ENCODE measurements at places on chromosomes 3 and 15. TPM values are rescaled to one million over a fixed set of nuclear protein-coding genes. Genes with fewer than 3 reads are reported as not detected.

DNA sequence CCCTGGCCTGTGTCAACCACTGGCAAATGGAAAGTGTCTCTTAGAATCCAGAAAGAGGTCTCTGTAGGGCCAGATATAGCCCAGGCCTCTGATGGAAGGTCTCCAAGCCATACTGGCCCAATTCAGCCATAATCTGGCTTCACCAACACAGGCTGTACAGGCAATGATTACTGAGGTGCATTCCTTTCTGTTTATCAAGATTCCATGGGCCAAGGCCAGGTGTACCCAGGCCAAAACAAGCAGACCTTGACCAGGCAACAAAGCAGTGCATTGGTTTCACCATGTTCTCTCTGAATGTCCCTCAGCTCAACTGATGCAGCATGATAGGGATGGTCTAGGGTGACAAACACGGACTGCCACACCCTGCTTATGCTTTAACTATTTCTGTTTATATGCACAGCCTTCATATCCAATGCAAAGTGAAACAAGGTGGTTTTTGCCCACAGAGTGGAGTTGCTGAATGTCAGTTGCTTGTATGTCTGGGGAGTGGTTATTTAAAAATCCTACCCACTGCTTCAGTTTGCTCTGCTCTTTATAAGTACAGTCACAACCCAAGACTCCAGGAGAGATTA lies 25.2 kb downstream of the CCNL1 start:
- no peak for DNase-seq

DNA sequence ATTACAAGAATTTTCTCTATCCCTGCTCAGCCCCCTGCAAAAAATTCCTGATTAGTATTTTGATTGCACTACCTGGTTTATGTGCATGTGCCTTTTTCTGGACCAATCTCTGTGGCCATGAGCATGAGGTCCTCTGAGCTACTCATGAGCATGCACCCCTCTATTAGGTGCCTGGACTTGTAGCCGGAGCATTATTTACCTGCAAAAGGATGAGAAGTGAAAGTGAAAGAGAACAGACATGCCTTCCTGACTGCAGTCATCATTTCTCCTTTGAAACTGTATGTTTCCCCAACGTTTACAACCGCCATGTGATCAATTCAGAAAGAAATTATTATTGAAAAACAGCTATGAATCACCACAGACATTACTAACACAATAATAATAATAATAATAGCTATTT lies 1008.8 kb downstream of the ROBO2 start:
- DNase-seq, result no peak

GRCh38 chr3:57135964-57136719 lies 29.0 kb downstream of the IL17RD start:
- no peak for DNase-seq

DZIP1L gene
- 4.7 TPM for total RNA-seq

DNA sequence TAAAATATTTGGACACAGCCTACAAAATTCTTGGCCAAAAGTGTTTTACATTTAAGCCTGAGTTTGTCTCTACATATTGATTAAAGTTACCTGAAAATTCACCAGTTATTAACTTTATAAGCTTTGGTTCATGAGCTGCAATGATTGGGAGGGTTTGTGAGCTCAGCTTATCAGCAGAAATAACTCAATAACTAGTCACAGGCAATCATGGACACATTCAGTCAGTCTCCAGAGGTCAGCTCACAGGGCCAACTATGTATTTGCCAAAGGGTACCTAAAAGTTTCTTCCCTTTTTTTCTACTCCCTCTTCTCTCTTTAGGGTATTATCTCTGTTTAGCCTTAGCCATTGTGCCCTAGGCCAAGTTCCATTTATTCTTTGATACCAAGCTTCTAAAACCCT lies 145.9 kb downstream of the ZPLD1 start:
- DNase-seq, result no peak

DNA sequence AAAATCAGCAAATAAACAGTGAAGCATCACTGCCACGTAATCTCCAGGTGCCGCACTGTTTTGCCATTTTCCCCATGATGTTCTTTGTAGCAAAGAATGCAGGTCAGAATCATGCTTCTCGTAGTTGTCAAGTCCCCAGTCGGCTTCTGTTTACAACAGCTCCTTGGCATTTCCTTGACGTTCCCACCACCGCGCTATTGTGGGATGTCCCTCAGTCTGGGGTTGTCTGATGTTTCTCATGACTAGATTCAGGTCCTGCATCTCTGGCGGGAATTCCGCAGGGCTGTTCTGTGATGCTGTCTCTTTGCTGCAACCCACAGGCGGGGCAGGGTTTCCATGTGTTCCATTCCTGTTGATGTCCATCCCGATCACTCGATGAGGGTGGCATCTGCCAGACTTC lies 117.9 kb upstream of the SMAD3 start:
- DNase-seq, result no peak

CADM2 gene
- 0.59 TPM for total RNA-seq

All from heart right ventricle (tissue), 16 donors.